ENCODE measurements at places on chromosomes 3 and 15.

- no peak for DNase-seq
Measured at GRCh38 chr3:411226-411625, 214.7 kb downstream of the CHL1 start.

DNA sequence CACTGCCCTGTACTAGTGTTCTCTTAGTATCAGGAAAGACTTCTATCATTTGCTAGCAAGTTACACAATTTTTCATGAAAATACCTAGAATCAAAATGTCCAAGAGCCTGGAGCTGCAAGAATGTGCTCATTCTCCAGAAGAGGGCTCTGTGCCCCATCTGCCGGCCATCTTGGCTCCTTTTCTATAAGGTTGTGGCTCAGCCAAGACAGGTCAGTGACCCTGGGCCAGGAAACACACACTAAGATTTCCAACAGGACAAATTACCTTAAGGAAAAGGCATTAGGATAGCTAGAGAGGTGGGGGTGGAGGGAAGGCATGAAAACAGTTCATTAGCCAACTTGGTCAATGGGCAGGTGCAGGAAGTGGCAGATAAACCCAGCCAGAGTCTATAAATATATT is 20.7 kb downstream of the TIMP4 start:
- no peak for DNase-seq

- DNase-seq: no peak
Measured at GRCh38 chr3:136136454-136136853, 59.7 kb downstream of the MSL2 start.

DNA sequence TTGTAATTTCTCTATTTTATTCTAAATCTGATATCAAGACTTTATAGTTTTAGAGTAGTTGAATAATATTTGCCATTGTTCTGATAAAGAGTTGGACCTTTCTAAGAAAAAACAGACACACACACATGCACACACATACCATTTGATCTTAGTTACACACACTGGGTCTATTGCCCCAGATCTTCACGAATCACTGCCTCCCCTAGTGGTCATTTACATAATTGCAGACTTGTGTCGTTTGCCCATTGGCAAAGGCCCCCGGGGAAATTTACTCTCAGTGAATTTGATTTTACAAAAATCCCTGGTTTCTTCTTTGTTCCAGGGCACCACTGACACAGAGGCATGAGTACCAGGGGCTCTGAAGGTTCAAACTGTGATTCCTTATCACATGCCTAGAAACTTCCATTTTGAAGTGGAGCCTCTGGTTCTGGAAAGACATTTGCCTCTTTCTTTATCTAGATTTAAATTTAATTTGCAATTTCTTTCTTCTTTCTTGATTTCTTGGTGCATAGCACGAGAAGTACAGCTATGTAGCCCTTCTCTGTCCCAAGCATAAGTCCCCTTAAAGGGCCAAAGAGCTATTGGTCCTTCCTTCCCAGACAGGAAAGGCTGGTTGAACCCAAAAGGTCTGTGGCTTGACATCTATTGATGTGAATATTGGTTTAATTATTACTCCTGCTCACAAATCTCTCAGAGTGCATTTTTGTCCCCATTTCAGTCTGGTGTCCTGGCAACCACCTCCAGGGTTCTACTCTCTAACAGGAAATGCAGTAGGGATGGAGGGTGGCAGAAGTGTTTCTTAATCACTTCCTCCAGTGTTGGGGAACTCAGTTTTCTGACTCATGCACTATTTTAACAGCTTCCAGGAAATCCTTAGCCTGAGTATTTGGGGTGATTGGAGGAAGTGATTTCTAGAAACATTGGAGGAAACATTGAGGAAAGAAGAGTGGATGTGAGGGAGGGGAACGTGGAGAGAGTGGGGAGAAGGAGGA is 32.4 kb upstream of the SLC6A11 start:
- DNase-seq: no peak

GRCh38 chr15:63501256-63502089 is 2.9 kb upstream of the USP3 start:
- peak; percentile 60 for DNase-seq

- no peak for DNase-seq
Measured at GRCh38 chr3:179416681-179417080, 34.6 kb downstream of the GNB4 start.

GRCh38 chr15:40823572-40824343 is 4.8 kb downstream of the PPP1R14D start:
- DNase-seq: no peak

- no peak for DNase-seq
Measured at GRCh38 chr3:25513642-25514266, 85.7 kb downstream of the RARB start.

GRCh38 chr3:114427285-114428043 is 133.6 kb downstream of the TIGIT start:
- no peak for DNase-seq

- DNase-seq: no peak
Measured at GRCh38 chr15:52228921-52229320, 37.7 kb upstream of the GNB5 start.

GRCh38 chr3:51530485-51530884 is 8.0 kb upstream of the RAD54L2 start:
- no peak for DNase-seq

DNA sequence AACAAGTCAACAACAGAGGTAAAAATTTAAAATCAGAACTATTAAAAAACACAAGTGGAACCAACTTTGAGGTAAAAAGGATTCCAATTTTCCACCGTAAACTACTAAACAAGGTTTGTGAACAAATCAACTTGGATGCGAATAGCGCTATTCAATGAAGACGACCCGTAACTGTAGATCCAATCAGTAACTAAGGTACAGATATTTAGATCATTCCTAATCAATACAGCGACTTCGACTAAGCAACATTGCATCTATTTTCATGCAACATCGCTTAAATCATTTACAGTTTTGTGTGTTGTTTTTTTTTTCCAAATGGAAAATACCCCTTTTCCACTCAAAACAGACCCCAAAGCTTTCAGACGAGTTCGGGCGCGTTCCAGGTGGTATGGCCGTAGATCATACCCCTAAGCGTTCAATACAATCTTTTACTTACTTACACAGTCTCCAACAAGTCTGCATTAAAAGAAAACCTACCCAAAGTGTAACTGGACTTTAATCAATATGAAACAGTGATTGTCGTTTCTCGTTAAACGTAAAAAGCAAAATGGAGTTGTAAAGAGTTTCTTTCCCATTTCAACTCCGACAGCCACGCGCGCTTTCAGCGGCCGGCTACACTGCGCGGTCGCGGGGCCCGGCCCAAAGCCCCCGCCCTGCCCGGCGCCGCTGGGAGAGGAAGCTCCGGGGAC is 786 bp downstream of the RHOA start:
- no peak for DNase-seq

- DNase-seq: no peak
Measured at GRCh38 chr3:101300073-101300472, 20.3 kb downstream of the IMPG2 start.

DNA sequence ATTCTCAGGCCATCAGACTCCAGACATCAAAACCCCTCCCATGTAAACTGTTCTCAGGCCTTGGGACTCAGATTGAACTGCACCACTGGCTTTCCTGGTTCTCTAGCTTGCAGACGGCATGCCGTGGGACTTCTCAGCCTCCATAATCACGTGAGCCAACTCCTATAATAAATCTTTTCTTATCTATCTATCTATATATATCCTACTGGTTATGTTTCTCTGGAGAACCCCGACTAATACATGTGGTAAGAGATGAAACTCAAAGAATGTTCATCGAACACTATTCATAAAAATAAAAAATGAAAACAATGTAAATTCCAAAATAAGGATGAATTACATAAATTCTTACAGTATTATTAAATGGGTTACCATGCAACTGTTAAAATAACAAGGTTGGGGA is 84.5 kb upstream of the NTRK3 start:
- DNase-seq: no peak

GRCh38 chr3:128748557-128748956 is 22.6 kb downstream of the RAB7A start:
- no peak for DNase-seq

DNA sequence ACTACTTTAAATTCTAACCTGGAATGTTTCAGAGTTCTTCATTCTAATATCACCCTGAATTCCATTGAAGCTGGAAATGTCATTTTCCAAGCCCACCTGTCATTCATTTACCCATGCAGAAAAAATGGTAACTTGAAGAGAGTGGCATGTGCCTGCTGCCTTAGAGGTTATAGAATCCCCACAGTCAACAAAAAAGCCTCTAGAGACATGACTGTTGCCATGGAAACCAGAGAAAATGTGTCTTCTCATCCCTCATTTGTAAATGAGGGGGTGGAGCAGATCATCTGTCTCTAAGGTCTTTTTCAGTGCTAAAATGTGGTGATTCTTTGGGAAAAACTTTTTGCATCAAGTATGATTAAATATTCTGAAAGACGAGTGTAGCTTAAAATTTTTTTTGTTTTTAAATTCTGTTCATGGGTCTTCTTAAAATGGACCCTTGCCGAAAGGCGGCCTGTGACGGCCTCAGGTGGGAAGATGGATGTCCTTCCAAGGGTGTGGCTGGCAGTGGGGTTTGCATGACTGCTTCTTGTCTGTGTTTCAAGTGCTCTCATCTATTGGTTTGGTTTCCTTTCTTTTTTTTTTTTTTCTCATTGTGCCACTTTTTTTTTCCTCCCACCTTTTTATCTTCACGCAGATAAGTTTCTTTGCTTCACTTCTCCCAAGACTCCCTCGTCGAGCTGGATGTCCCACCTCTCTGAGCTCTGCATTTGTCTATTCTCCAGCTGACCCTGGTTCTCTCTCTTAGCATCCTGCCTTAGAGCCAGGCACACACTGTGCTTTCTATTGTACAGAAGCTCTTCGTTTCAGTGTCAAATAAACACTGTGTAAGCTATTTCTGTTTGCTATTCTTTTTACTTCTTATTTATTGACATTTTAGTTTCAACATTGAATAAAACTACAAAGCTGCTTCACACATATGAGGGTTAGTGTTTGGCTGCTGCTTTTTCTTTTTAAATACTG is 23.0 kb downstream of the TPM1 start:
- DNase-seq: no peak

DNA sequence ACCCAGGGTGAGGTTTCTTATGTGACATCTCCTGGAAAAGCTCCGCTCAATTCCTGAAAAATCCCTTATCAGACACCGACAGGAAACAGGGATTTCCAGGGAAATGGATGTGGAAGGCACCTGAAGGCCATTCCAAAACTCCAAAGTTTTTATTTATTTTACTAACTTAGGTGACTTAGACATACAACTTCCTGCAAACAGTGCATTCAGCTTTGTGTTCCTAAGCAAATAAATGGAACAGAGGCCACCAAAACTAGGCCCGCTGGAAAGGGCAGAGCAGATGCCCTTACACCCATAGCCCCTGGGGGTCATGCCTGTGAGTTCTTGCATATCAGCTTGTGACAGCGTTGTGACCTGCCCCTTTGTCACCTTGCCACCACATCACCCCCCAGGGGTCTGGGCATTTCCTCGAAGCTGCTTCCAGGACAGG is 239.4 kb downstream of the XXYLT1 start:
- no peak for DNase-seq

GRCh38 chr3:39812537-39812936 is 3.1 kb downstream of the MYRIP start:
- DNase-seq: no peak

- no peak for DNase-seq
Measured at GRCh38 chr15:92005154-92005553, 151.6 kb downstream of the SLCO3A1 start.

DNA sequence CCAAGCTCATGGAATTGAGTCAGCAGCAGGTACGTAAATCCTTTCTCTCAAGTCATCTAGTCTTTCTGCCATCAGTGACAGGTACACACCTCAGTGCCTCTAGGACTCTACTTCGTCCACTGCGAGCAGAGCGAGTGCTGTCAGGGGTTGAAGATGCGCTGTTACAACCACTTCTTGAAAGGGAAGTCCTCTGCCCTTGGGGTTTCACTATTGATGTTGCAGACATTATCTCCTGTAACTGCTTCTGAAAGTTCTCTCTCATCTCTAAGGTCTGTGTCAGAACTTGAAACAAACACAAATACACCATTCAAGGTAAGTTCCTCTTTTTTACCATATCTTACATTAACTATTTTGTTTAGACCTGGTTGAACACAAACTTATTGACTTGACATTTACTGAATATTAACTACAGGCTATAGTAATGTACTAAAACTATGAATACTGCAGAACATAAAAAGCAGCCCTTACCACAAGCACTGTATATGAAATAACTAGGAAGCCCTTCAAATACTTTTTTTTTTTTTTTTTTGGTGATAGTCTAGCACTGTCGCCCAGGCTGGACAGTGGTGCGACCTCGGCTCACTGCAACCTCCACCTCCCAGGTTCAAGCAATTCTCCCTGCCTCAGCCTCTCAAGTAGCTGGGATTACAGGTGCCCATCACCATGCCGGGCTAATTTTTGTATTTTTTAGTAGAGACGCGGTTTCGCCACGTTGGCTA is 41.5 kb downstream of the TOPBP1 start:
- DNase-seq: no peak
